ENCODE measurements at places on chromosomes 3 and 15.

- H3K4me1 ChIP-seq: no peaks in the 10 kb centered on the region
- H3K27me3 ChIP-seq: no peaks in the 10 kb centered on the region
- H3K36me3 ChIP-seq: no peaks in the 10 kb centered on the region
- no peak for DNase-seq
- H3K27ac ChIP-seq: no peak overlapping the region
These were observed 595.8 kb downstream of the NLGN1 start for GRCh38 chr3:173993299-173993698.

DNA sequence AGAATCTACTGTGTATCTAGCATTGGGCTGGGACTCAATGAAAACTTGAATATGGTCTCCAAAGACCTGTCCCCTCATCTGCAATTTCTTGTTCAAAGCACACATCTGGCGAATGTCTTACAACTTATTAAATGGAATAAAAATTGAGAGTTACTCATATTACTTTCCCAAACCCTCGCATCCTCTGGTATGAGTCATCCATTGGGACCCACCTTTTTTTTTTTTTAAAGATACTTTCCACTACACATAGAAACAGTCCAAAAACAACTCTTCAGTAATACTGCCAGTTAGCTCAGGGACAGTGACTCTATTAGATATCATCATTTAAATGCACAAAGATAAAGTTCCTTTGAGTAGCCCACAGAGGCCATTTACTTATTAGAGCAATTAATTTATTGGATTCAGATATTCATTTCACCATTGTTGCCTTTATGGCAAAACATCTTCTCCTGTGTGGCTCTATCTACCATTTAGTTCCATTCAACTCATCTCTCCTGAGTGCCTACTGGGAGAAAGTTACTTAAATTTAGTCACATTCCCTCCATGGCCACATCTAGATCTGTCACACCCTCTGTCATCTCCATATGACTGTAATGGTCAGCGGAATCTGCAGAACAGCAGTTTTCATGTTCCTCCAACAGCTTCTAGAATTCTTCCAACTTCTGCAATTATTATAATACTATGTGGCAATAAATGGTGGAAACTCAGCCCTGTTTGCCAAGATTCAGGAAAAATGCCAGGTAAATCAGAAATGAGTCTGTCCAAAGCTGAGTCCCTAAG, 77.9 kb upstream of the ARHGEF3 start:
- H3K27me3 ChIP-seq: no peaks in the 10 kb centered on the region
- no peaks in the 10 kb centered on the region for H3K4me1 ChIP-seq
- no peak for DNase-seq
- no peaks in the 10 kb centered on the region for H3K36me3 ChIP-seq
- no peak overlapping the region for H3K27ac ChIP-seq

DNA sequence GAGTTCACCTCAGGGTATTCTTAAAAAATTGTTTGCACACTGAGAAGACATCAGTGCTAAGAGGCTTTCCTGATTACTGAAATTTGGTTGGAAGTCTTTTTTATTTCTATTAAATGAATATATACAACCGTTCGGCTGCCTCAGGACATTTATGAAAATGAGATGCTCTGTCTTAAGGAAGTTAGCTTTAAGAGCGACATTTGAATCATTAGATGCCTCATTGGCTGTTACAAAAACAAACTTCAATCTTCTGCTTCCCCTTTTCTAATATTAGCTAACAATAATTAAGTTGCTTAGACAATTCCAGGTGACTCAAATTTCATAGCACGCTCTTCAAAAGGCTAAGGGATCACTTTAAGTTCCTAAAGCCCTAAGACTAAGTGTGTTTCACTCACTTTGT, 673.7 kb downstream of the FHIT start:
- H3K36me3 ChIP-seq: no peaks in the 10 kb centered on the region
- no peak for DNase-seq
- H3K4me3 ChIP-seq: no peak overlapping the region

DNA sequence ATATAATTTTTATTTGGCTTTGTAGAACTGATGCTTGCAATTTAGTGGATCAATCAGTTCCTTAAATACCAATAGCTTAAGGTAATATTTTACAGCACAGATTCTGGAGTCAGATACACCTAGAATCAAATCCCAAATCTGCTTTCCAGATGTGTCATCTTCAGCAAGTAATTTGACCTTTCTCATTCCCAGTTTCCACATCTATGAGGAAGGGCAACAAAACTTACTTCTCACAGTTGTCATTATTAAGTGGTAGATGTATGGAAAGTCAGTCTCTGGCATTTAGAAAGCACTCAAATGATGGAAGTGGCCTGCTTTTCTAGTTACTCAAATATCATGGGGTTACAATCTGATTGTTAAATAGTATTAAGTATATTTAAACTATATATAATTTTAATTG, 767.0 kb downstream of the CADM2 start:
- no peak overlapping the region for H3K27ac ChIP-seq
- H3K27me3 ChIP-seq: no peaks in the 10 kb centered on the region
- H3K36me3 ChIP-seq: no peaks in the 10 kb centered on the region
- H3K4me1 ChIP-seq: no peaks in the 10 kb centered on the region
- DNase-seq: no peak

DNA sequence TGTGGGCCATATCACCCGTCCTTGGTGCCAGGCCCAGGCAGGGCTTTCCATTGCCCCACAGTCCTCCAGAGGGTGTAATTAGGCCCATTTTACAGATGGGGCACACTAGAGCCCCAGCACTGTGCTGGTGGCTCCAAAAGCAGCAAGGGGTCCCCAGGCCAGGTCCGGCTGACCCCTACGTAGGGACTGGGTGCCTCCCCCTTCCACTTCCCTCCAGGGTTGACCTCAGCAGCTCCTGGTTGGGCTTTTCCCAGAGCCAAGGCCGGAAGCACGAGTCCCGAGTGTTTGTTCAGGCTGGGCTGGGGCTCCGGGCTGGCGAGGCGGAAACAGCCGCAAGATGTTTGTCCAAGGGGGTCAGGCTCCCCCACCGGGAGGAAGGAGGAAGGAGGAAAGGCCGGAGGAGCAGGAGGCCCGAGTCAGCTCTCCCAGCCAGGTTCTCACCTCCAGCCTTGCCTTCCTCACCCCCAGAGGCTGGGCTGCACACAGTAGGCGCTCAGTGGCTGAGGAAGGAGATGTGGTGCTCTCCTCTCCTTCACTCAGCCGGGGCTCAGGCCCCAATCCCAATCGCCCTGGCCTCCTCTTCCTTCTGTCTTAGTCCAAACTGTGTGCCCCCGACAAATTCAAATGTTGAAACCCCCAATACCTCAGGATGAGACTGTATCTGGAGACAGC, 17.1 kb upstream of the PLXND1 start:
- no peak overlapping the region for H3K4me3 ChIP-seq
- no peak for DNase-seq
- peaks cover 88% of the 10 kb centered on the region for H3K4me1 ChIP-seq
- no peaks in the 10 kb centered on the region for H3K27me3 ChIP-seq
- peak overlapping the region; percentile 24 for H3K27ac ChIP-seq

GRCh38 chr15:33735637-33736247, 232.6 kb upstream of the CHRM5 start:
- H3K27me3 ChIP-seq: no peaks in the 10 kb centered on the region
- DNase-seq: no peak
- H3K27ac ChIP-seq: no peak overlapping the region
- no peak overlapping the region for H3K4me3 ChIP-seq
- H3K36me3 ChIP-seq: no peaks in the 10 kb centered on the region

GRCh38 chr3:144128108-144128892, 156.7 kb downstream of the DIPK2A start:
- H3K4me1 ChIP-seq: no peaks in the 10 kb centered on the region
- no peaks in the 10 kb centered on the region for H3K27me3 ChIP-seq
- no peak for DNase-seq
- H3K36me3 ChIP-seq: no peaks in the 10 kb centered on the region

- H3K27ac ChIP-seq: no peak overlapping the region
- H3K36me3 ChIP-seq: peaks cover 31% of the 10 kb centered on the region
- no peaks in the 10 kb centered on the region for H3K27me3 ChIP-seq
- H3K4me1 ChIP-seq: no peaks in the 10 kb centered on the region
These were observed 23.6 kb upstream of the CYFIP1 start for GRCh38 chr15:23003736-23004135.

GRCh38 chr3:140768941-140769340, 91.1 kb downstream of the TRIM42 start:
- no peak overlapping the region for H3K27ac ChIP-seq
- H3K27me3 ChIP-seq: no peaks in the 10 kb centered on the region
- no peaks in the 10 kb centered on the region for H3K36me3 ChIP-seq
- H3K4me3 ChIP-seq: no peak overlapping the region

DNA sequence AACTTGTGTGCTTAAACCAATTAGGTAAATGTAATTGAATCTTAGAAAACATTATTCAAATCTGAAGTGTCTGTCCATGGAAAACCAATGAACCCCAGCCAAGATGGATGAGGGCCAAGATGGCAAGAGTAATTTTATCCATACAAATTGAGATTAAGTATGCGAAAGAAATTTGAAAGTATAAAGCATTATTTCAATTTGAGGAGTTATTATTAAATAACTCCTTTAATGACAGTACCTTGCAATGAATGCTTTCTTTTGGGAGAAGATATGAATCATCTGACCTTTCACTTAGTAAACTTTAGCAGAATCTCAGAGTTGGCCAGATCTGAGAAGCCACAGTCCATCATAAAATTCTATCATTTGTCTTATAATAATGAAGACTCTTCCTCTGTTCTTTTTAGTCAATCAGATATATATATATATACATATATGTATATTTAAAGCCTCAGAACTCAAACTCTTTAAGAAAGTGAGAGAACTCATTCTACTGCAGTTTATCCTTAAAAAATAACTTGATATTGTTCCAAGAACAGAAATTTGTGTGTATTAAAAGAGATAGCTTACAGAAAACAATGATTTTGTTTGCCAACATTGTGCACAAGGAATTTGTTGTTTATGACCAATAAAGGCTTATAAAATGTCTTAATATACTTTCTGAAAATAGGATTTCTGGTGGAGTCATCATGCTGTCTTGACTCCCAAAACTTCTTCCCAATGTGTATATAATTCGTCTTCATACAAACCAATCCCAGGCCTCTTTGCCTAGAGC, 434.8 kb upstream of the THBS1 start:
- no peak overlapping the region for H3K4me3 ChIP-seq
- no peak for DNase-seq
- no peaks in the 10 kb centered on the region for H3K4me1 ChIP-seq
- H3K27me3 ChIP-seq: no peaks in the 10 kb centered on the region
- H3K36me3 ChIP-seq: no peaks in the 10 kb centered on the region

DNA sequence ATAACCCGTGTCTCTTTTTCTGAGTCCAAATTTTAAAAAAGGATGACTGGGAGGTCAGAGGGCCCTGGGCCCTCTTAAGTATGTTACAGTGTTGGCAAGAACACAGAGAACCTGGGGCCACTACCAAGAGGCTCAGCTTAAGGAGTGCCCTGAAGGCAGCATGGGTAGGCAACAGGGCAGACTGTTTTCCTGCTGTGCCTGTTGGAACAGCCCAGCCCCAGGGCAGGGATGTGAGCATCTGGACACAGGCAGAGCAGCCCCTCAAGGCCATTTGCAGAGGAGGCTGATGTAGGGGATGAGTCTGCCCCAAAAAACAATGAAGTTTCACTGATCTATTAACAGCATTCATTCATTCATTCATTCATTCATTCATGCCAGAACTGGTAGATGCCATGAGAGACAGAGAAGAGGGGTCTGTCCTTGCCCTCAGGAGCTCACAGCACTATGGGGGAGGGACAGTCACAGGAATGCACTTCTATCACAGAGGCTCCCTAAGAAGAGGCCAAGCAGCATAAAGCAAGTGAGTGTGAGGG, 2.2 kb upstream of the LTF start:
- H3K27me3 ChIP-seq: peaks cover 5% of the 10 kb centered on the region
- DNase-seq: no peak
- H3K27ac ChIP-seq: no peak overlapping the region
- H3K4me3 ChIP-seq: no peak overlapping the region
- H3K4me1 ChIP-seq: peaks cover 35% of the 10 kb centered on the region

DNA sequence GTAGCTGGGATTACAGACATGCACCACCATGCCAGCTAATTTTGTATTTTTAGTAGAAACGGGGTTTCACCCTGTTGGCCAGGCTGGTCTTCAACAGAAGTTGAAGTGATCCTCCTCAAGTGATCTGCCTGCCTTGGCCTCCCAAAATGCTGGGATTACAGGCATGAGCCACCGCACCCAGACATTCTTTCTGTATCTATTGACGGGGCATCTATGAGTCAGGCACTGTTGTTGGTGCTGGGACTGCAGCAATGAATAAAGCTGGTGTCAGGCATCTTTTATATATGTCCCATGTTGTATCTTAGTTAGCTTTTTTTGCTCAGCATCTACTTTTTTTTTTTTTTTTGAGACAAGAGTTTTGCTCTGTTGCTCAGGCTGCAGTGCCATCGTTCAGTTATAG, 47.6 kb upstream of the ULK4 start:
- peaks cover 8% of the 10 kb centered on the region for H3K4me1 ChIP-seq
- no peak for DNase-seq
- H3K36me3 ChIP-seq: no peaks in the 10 kb centered on the region
- H3K27me3 ChIP-seq: no peaks in the 10 kb centered on the region

GRCh38 chr3:61828184-61828874, 267.0 kb downstream of the PTPRG start:
- H3K36me3 ChIP-seq: no peaks in the 10 kb centered on the region
- no peak overlapping the region for H3K27ac ChIP-seq
- H3K4me1 ChIP-seq: no peaks in the 10 kb centered on the region
- no peak for DNase-seq

GRCh38 chr15:57705746-57706404, 639 bp upstream of the POLR2M start:
- peaks cover 18% of the 10 kb centered on the region for H3K36me3 ChIP-seq
- H3K4me1 ChIP-seq: peaks cover 20% of the 10 kb centered on the region
- no peaks in the 10 kb centered on the region for H3K27me3 ChIP-seq
- H3K4me3 ChIP-seq: peak overlapping the region; percentile 65
- no peak for DNase-seq

GRCh38 chr3:28125342-28125741, 116.1 kb upstream of the CMC1 start:
- H3K27me3 ChIP-seq: no peaks in the 10 kb centered on the region
- no peak for DNase-seq
- no peaks in the 10 kb centered on the region for H3K4me1 ChIP-seq
- H3K27ac ChIP-seq: no peak overlapping the region
- H3K36me3 ChIP-seq: no peaks in the 10 kb centered on the region
- no peak overlapping the region for H3K4me3 ChIP-seq

GRCh38 chr3:11954312-11954934, 49.8 kb upstream of the SYN2 start:
- H3K27ac ChIP-seq: no peak overlapping the region
- H3K27me3 ChIP-seq: no peaks in the 10 kb centered on the region
- DNase-seq: no peak
